Pulmonary artery endothelial cell (primary cell): ENCODE measurements at places on chromosomes 7 and 10. TPM values are rescaled to one million over a fixed set of nuclear protein-coding genes. Genes with fewer than 3 reads are reported as not detected.

GRCh38 chr7:85186083-85186520 lies 754 bp downstream of the SEMA3D start:
- DNase-seq = no peak

- DNase-seq = no peak
Measured at GRCh38 chr7:121211253-121211652, 117.5 kb upstream of the WNT16 start.

GRCh38 chr7:147670759-147671158 lies 919.8 kb upstream of the C7orf33 start:
- no peak for DNase-seq

GRCh38 chr10:8260645-8261044 lies 206.2 kb downstream of the GATA3 start:
- no peak for DNase-seq

GRCh38 chr10:132419538-132420468 lies 22.8 kb downstream of the PWWP2B start:
- DNase-seq = no peak

DNA sequence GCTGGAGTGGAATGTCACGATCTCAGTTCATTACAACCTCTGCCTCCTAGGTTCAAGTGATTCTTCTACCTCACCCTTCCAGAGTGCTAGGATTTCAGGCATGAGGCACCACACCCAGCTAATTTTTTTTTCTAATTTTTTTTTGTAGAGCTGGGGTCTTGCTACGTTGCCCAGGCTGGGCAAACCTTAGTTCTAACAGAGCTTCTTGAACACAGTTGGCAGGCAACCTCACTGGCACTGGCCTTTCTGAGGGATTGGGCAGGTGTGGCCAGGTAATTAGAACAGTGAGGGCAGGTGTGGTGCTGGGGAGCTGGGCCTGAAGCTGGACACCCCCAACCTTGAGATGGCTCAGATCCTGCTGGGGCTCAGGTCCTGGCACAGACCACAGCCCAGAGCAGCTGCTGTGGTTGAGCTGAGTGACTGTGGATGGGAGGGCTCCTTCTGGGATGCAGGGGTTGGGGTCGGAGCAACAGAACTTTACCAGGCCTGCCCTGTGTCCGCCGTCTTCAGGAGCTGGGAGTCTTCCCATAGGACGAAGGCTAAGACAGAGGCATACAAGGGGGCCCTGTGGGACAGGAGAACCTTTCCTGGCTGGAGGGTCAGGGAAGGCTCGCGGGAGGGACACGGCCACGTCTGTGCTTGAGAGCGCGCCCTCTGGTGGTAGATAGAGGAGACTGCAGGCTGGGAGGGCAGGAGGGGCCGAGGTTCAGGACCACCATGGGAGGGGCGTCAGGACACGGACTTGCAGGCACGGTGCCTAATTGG lies 48.2 kb downstream of the COL26A1 start:
- DNase-seq = no peak

DNA sequence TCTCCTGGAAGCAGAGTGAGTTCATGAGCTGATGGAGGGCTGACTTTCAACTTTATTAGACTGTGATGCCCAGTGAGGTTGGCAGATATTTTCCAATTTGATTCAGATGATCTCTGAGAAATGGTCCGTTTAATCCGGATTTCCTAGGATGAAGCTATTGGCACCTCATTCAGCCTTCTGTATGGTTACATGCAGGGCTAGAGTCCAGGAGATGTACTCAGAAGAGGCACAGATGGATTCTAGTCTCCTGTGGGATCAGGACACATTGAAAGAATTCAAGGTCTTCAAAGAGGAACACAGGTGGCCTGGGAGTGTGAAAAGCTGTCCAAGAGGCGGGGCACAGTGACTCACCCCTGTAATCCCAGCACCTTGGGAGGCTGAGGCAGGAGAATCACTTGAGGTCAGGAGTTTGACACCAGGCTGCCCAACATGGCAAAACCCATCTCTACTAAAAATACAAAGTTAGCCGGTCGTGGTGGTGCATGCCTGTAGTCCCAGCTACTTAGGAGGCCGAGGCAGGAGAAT lies 23.0 kb upstream of the RHEB start:
- DNase-seq = no peak

DNA sequence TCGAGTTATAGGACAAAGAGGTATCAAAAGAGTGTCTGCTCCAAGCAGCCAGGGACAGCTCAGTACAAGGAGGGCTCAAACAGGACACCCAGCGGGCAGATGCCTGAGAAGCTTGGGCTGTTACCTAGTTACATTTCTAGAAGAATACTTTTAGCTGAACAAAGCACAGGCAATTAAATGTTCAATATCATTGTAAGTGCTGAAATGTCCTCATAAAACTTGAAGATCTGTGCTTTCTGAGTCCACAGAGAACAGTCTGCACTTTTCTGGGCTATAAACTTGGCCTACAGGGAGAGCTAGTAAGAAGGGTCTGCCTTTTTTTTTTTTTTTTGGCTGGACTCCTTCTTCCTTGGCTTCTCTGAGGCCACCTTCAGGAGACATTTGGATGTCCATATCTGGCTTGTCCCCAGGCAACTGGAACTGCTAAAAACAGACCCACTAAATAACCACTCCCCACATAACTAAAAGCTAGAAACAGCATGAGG lies 123.2 kb downstream of the SLC16A9 start:
- DNase-seq = no peak

- no peak for DNase-seq
Measured at GRCh38 chr10:119403921-119404320, 138.6 kb downstream of the RGS10 start.

DNA sequence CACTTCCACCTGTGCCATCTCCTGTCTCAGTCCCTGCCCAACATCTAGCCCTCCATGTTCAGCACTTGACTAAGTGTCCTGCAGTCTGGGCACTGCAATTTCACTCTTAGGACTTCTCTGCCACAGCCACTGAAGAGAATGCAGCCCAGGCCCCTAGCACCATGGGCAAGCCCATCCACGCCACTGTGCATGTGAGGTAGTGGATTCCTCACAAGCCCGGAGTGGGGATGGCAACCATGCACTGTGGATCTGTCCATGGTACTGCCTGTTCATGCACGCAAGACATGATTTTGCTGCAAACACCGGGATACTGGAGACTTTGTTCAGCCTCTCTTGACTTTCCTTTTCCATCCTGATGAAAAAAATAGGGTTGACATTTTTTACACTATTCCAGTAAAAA lies 12.3 kb downstream of the DDC start:
- DNase-seq = no peak

- no peak for DNase-seq
Measured at GRCh38 chr10:30456266-30456665, 22.3 kb downstream of the MAP3K8 start.

DNA sequence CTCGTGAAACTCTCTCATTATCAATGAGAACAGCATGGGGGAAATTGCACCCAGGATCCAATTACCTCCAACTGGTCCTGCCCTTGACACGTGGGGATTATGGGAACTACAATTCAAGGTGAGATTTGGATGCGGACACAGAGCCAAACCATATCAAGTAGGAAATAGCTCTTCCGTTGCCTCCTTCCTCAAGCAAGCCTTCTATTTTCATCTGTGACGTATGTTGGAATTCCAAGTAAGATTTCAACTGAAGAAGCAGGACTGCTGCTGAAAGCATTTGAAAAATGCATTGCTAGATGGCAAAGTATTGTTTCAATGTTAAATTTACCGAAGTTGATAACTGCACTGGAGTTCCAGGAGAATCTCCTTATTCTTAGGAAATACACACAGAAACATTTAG lies 178.1 kb upstream of the GALNT17 start:
- no peak for DNase-seq

GRCh38 chr7:39416866-39417265 lies 149.3 kb upstream of the YAE1 start:
- DNase-seq = no peak

GRCh38 chr7:41738336-41738735 lies 35.4 kb upstream of the INHBA start:
- no peak for DNase-seq

- DNase-seq = peak; percentile 71
Measured at GRCh38 chr10:4867520-4868356, 41.7 kb downstream of the AKR1E2 start.

DNA sequence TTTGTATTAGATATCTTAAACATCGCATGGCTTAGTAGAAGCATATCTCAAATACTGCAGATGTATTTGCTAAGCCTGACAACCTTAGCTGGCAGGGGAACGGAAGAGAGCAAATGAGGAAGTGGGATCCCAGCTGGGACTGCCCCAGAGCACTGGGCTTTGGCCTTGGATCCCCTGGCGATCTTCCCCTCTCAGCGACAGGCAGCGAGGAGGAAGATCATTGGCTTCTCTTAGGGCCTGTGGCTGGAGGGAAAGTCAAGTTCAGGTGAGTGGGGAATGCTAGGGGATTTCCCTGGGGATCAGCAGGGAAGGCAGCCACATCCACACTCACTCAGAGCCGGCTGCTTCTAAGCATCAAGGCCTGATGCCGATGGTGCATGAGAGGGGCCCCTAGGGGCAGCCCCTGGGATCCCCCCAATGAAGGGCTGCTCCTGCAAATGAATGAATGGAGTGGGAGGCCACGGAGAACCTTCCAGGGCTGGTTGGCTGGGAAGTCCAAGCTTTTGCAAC lies 42.0 kb downstream of the LYZL2 start:
- no peak for DNase-seq

GRCh38 chr10:53955091-53955490 lies 845.9 kb downstream of the PCDH15 start:
- no peak for DNase-seq

DNA sequence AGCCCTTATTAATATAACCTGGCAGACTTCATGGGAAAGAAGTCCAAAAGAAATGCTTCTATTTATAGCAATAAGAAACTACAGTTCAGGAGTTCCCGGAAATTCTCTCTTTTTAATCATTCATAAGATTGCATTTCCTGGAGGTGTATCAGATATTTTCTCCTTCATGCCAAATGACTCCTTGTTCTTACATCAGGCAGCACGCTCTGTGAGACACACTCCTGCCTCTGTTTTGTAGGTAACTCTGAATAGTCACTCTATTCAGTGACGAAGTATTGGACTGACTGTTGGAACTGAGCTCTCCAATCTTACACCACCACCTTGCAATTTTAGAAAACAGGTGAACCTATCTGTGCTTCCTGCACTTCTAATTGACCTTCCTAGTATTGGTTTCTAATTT lies 78.7 kb upstream of the MSRB2 start:
- DNase-seq = no peak

- DNase-seq = no peak
Measured at GRCh38 chr10:123443924-123444323, 222.2 kb upstream of the GPR26 start.

DNA sequence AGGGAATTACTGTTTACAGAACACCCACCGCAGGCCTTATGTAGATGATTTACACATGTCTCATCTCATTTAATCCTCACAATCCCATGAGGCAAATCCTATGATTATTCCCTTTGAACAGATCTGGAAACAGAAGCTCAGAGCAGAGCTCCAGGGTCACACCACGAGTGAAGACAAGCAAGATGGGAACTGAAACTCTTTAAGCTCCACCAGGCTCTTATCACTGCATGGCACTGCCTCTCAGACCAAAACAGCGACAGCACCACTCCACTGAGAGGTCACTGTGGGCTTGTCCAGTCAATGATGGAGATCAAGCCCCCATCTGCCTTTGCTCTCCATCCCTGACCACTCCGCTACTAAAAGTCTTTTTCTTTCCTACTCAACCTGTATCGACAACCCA lies 5.9 kb downstream of the GRID1 start:
- no peak for DNase-seq

- no peak for DNase-seq
Measured at GRCh38 chr7:155136619-155137243, 66.6 kb downstream of the HTR5A start.

- no peak for DNase-seq
Measured at GRCh38 chr10:33087152-33087551, 129.1 kb upstream of the ITGB1 start.

Gene IGFBP3
- total RNA-seq = 10.2 and 15.5 TPM in 2 replicates

Gene MRM2
- 17.8 and 18.6 TPM in 2 replicates for total RNA-seq

Gene FAM131B
- total RNA-seq = 1.2 and 1.5 TPM in 2 replicates

Gene FEZF1
- total RNA-seq = not detected in 2 replicates

Gene MYO1G
- total RNA-seq = 0.11 and 0.13 TPM in 2 replicates

Gene FAM20C
- 11.6 and 13.3 TPM in 2 replicates for total RNA-seq

Gene ZNF789
- total RNA-seq = 4.8 and 5.9 TPM in 2 replicates

Gene NUPR2
- total RNA-seq = not detected in 2 replicates

Gene GPER1
- 0.46 and 2.0 TPM in 2 replicates for total RNA-seq

Gene STEAP1
- 18.6 and 40.1 TPM in 2 replicates for total RNA-seq

Gene SPDYE5
- total RNA-seq = not detected in 2 replicates
